ENCODE measurements at places on chromosomes 13 and 19. TPM values are rescaled to one million over a fixed set of nuclear protein-coding genes. Genes with fewer than 3 reads are reported as not detected.

Gene ZNF135
- 0.42 TPM for total RNA-seq

Gene FGF21
- not detected for total RNA-seq

Gene SLITRK6
- total RNA-seq: 0.74 TPM

Gene ATP8A2
- 0.05 TPM for total RNA-seq

Gene PROZ
- total RNA-seq: not detected

Gene CLIP3
- total RNA-seq: 0.34 TPM

Gene HNRNPA1L2
- total RNA-seq: 2.3 TPM

Gene PRTN3
- total RNA-seq: not detected

Gene CGB8
- total RNA-seq: not detected

Gene SBK3
- total RNA-seq: not detected

Gene SLC25A41
- total RNA-seq: not detected

Gene GRK1
- total RNA-seq: not detected

Gene IZUMO1
- total RNA-seq: not detected

Gene FZR1
- 26.9 TPM for total RNA-seq

Gene MTUS2
- not detected for total RNA-seq

Gene LILRB4
- not detected for total RNA-seq

Gene CD70
- not detected for total RNA-seq

Gene NEK5
- 0.08 TPM for total RNA-seq

Gene CD33
- 0.63 TPM for total RNA-seq

Gene CEACAM19
- 0.16 TPM for total RNA-seq

Gene STOML3
- 0.13 TPM for total RNA-seq

Gene IGFL1
- not detected for total RNA-seq

Gene SIGLEC14
- total RNA-seq: not detected

Gene CCL25
- total RNA-seq: not detected

Gene TMTC4
- total RNA-seq: 17.8 TPM

Gene ARL11
- not detected for total RNA-seq

Data from SK-MEL-5 (cell line).